ENCODE measurements at places on chromosomes 16 and 17.

- DNase-seq, result no peak
These were observed 2.6 kb downstream of the TMEM220 start for GRCh38 chr17:10727192-10727591.

DNA sequence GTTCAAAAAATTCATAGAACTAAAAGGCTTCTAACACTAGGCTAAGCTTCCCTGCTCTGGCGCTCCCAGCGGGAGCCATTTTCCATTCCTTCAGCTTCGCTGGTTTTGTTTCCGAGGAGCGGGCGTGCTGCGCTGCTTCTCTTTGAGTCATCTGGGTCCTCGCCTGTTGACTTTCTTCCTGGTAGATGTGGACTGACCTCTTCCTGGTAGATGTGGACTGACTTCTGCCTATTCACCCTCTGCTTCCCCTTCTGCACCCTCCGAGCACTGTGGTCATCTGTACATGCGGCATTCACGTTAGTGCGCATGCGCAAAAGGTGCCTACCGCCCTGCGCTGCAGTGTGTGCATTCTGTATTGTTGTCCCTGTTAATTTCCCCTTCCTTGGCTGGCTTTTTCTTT, 40.8 kb upstream of the SEC14L1 start:
- no peak for DNase-seq

DNA sequence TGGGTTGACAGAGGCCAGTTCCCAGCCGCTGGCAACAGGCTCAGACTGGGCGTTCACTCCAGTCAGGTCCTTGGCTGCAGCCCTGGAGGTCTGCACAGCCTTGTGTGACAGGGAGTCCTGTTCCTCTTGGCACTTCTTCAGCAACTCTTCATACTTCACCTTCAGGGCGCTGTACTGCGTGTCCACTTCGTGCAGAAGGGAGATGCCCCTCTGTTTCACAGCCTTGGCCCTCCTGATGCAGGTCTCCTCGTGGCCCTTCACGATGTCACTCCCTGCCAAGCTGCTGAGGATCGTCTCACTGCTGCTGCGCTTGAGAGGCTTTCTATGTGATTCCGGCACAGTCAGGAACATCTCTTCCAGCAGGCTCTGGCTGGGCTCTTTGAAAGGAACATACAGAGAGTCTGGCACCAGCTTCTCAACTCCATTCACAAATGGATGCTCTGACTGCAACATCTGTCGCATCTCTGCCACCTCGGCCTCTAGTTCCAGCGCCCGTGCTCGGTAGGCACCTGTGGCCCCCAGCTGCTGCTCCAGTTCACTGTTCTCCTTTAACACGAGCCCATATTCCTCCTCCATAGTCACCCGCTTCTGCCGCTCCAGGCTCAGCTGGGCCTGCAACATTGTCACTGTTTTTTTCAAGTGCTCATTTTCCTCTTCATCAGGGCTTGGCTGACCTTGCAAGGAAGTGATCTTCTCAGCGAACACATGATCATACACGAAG, 27.2 kb downstream of the CDR2 start:
- no peak for DNase-seq

DNA sequence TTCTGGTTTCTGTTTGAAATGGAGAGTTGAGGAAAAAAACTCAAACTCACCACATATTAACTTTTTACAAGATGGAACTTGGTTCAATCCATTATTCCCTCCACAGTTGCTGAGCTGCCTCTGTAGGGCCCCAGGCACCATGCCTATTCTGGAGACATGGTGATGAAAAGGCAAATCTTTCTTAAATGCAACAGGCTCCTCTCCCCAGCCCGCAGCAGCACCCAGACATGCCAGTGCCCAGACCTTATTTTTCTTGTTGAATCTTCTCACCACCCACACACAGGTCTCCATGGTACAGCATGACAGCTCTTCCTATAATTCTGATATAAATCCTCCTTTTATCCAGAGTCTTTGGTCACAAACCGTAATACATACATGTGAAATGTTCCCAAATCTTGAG, 7.6 kb downstream of the CYTH1 start:
- DNase-seq, result no peak

- no peak for DNase-seq
These were observed 113.9 kb downstream of the BANP start for GRCh38 chr16:88064889-88065746.

GRCh38 chr17:79156463-79157095, 82.0 kb downstream of the ENGASE start:
- DNase-seq, result no peak

DNA sequence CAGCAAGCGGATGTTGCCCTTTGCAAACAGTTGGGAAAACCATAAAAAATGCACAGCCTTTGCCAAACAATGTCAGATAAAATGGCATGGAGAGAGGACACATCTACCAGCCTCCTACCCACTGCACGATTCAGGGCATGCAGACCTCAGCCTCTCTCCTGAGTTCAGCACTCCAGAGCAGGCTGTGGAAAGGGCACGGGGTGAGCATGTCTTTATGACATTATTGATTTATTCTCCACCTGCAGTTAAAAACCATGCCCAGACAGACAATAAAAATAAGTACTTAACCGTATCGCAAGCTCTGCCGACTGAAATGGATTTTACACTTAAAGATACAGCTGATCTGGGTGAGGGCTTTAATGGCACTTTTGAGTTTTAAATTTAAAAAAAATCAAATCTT, 127.1 kb downstream of the MAF start:
- DNase-seq, result no peak

GRCh38 chr16:4601036-4601863, 13.4 kb downstream of the UBALD1 start:
- DNase-seq, result no peak

GRCh38 chr17:66676421-66676820, 158.5 kb upstream of the CACNG5 start:
- no peak for DNase-seq

- DNase-seq, result no peak
These were observed 7.5 kb downstream of the IL4R start for GRCh38 chr16:27321013-27321915.

GRCh38 chr16:11090232-11090631, 145.9 kb downstream of the CLEC16A start:
- DNase-seq, result no peak

- no peak for DNase-seq
These were observed 7.6 kb downstream of the KRT33A start for GRCh38 chr17:41343029-41343428.

- DNase-seq, result no peak
These were observed 89.4 kb downstream of the RPA1 start for GRCh38 chr17:1919201-1919600.

DNA sequence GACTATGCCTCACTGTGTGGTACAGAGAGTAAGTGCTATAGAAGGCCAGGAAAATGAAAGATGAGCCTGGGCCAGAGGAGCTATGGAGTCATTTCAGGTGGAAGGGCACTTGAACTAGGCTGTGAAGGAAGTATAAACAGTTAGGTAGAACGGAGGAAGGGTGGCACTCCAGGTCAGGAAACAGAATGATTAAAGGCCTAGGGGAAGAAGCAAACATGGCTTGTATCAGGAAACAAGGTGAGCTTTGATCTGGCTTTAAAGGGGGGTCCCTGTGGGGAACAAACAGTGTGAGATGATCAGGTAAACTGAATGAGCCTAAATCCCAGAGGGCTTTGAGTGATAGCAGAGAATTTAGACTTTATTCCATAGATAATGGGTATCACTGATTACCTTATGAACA, 16.9 kb downstream of the MAP3K3 start:
- no peak for DNase-seq

GRCh38 chr17:65109990-65110680, 27.0 kb upstream of the RGS9 start:
- no peak for DNase-seq

- DNase-seq, result no peak
These were observed 31.4 kb upstream of the CORO6 start for GRCh38 chr17:29653995-29654714.

DNA sequence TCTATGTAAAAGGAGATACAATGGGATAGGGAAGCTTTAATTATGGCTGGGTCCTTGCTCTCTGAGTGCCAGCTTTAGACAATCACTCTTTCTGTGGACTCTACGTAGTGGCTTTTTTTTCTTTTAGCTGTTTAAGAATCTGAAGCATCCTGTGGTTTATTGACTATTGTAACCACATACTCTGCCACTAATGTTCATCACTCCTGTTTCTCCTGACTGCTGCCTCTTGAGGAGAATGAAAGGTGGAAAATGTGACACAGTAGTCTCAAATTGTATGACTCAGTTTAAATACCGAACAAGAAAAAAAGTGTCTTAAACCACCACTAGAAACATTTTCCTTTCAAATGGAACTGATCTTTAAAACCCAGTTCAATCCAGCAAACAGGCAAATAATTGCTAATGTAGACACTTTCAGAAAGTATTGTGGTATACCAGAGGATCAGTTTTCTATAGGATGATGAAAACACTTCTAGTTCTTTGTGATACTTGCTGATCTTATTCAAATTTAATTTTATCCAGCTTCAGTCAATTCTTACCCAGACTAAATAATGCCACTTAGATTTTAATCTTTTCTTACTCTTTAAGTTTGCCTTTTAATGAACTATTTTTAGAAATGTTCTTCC, 302.7 kb upstream of the PMFBP1 start:
- DNase-seq, result no peak

DNA sequence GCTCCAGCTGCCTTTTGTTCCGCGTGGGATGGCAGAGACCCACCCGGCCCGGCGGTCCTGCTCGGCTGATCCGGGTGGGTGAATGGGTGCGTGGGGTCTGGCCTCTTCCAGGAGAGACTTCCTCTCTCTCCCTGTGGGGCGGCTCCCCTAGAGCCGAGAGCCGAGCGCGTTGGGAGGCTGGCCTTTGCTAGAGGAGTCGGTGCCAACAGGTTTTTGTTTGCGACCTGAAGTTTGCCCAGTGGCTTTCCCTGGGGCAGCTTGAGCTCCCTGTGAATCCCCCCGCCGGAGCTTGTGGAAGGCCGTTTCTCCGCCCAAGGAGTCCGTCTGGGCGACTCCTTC, 970 bp downstream of the EPN2 start:
- no peak for DNase-seq

DNA sequence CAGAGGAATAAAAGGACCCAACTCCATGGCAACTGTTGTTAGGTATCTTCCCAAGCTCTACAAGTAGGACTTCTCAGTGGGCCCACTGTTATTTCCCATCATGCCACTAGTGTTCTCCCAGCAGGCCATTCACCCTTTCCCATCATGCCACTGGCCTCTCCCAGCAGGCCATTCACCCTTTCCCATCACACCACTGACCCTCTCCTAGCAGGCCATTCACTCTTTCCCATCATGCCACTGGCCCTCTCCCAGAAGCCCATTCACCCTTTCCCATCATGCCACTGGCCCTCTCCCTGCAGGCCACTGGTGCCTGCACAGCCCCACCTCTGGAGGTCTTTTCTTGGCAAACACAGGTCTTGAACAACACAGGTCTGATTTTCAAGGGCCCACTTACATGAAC, 36.3 kb downstream of the IFT140 start:
- DNase-seq, result no peak

DNA sequence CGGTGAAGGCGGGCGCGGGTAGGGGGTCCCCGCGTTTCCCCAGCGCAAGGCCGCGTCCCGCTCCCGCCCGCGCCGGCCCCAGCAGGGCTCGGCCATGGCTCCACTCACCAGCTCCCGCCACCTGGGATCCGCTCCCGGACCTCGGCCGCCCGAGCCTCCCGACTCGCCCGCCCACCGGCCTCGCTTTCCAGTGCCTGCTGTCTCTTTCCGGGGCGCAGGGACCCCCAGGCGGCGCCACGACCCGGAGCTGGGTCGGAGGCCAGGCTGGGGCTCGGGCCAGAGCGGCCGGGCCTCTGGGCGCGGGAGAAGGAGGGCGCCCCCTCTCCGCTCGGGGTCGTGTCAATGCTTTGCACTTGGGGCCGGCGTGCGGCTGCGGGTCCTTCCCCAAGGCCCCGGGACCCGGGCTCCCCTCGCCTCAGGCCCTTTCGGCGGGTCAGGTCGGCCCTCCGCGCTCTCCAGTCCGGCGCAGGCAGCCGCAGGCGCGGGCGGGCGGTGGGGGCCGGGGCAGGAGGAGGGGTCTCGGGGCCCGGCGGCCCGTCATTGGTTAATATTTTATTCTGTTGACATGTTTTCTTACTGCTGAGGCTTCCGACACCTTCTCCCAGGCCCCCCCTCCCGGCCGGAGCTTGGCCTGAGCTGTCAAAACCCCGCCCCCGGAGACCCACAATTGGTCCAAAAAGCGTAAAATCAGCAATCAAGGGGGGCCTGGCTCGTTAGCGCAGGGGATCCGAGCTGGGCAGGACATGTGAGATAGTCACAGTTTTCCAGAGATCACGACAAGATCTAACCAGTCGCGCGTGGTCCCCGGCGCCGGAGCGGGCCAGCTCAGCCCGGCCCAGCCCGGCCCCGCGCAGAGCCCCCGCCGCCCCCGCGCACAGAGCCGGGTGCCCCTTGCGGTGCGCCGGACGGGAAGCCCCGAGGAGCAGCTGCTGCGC, at the start of gene TBX2:
Gene TBX2 (plus strand): TSS at position 713 of the 935 bp plus-strand sequence. CDS start 334 bp downstream, outside the sequence.
- DNase-seq, result no peak

DNA sequence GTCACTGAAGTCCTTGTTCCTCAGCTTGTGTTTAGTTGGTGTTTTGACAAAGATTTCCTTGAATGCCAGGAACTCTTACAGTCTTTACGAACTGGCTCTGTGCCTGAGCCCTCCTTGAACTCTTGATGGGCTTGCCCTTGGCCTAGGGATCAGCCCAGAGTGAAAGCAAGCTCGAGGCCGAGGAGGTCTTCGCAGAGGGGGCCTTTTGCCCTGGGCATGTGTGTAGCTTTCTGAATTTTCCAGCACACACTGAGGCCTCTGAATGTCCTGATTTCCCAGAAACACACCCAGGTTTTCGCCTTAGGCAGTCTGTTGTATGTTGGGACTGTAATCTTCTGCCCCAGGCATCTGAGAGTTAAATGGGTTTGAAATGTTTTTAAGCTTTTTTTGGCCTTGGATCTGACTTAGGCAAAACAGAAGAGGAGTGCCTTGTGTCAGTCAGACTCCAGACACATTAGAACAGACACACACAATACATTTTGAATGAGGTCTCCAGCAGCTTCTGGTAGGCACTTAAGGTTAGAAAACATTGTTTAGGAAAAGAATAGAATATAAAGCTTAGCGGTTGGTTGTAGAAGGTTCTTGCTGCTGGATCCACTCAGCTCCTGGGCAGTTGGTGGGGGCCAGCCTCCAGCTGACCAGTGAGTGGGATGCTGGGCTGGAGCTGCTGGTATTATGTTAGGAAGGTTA, 17.1 kb downstream of the FOXK2 start:
- DNase-seq, result no peak

GRCh38 chr17:31499771-31500554, 108.5 kb downstream of the RAB11FIP4 start:
- no peak for DNase-seq

DNA sequence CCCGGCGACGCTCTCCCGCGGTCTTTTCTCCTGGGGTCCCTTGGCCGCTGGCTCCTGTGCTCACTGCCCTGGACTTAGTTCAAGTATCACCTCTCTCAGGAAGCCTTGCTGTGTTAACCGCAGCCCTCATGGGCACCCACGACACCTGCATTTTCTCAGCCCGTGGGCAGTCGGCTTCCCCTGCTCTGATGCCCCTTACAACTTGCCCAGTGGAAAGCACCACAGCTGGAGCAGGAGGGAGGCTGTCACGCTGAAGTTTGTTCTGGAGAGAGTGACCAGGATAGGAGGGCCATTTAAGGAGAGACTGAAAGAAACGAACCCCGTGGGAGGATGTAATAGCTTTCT, 395 bp downstream of the STXBP4 start:
- no peak for DNase-seq

GRCh38 chr16:273547-274421, 2.0 kb downstream of the RGS11 start:
- no peak for DNase-seq

Data from activated naive CD4-positive, alpha-beta T cell (primary cell).